Activated naive CD4-positive, alpha-beta T cell treated with anti-CD3 and anti-CD28 coated beads, Interleukin-2, amount 50 U/mL, for 72 hours (primary cell): ENCODE measurements at places on chromosomes 1 and 21. TPM values are rescaled to one million over a fixed set of nuclear protein-coding genes. Genes with fewer than 3 reads are reported as not detected.
A peak's percentile ranks its signal among the peaks of the same experiment; 100 is the strongest.

Gene SAMSN1
- 89.4 TPM for total RNA-seq

Gene KCNN3
- 0.32 TPM for total RNA-seq

Gene CSF3R
- 1.5 TPM for total RNA-seq

Gene LRRC8C
- total RNA-seq, result 27.0 TPM

Gene RNF186
- not detected for total RNA-seq

Gene KIF17
- total RNA-seq, result 1.0 TPM

Gene CD84
- total RNA-seq, result 37.0 TPM

Gene CNIH3
- total RNA-seq, result 1.8 TPM

Gene NCF2
- total RNA-seq, result 4.3 TPM

Gene SMIM1
- total RNA-seq, result 2.7 TPM

Gene FAM89A
- total RNA-seq, result 17.4 TPM

Gene PLEKHA6
- 2.6 TPM for total RNA-seq

GRCh38 chr1:54861070-54861761, 25.8 kb downstream of the DHCR24 start:
- DNase-seq, result no peak

GRCh38 chr1:203290261-203291089, 14.8 kb upstream of the BTG2 start:
- DNase-seq, result peak; percentile 94

DNA sequence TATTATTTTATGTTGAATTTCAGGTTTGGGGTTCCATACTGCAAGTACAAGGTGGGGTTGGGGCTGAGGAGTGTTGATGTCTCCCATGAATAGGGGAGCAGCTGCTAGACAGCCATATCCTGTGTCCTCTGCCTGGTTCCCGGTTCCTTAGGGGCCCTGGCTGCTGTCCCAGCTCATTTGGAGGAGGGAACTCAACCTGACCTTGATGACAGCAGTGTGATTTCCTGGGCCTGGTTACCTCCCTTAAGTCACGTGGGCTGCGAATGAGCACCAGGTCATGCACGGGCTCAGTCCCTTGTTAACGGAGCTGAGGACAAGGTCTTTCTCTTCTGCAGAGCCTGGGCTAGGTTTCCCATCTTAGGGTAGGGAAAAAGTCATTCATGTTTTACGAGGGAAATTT, 85.1 kb downstream of the MTR start:
- DNase-seq, result no peak

DNA sequence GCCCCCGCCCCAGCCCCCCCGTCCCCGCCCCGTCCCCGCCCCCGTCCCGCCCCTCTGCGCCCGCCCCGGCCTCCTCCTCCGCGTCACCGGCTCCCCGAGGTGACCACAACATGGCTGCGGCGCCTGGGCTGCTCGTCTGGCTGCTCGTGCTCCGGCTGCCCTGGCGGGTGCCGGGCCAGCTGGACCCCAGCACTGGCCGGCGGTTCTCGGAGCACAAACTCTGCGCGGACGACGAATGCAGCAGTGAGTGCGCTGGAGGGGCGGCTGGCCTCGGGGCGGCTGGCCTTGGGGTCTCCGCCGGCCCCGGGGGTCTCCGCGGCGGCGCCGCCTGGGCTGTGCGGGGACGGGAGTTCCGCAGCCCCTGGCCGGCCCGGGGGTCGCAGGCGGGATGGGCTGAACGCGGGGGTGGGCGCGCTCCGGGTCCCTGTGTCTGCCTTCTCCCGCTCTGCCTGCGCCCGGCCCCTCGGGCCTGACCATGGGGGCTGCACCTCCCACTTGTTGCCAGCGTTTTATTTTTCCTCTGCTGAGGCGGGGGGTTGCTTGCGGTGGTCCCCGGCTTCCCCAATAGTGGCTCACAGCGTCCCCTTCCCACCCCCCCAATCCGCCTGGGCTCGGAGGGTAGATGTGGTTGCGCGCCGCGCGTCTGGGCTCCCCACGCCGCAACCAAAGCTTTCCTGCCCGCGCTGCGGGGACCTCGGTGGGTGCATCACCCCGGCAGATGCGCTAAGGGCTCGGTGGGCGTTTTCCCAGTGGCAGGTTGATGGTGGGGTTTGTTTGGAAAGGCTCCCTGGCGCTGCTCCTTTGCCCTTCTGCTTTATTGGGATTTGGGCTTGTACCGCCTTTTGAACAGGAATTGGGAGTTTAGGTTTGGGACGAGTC, at the start of gene MIA3:
MIA3 (plus strand) TSS at position 97 of the 879 bp plus-strand sequence; CDS start at position 111, 14 bp downstream.
- peak; percentile 78 for DNase-seq

DNA sequence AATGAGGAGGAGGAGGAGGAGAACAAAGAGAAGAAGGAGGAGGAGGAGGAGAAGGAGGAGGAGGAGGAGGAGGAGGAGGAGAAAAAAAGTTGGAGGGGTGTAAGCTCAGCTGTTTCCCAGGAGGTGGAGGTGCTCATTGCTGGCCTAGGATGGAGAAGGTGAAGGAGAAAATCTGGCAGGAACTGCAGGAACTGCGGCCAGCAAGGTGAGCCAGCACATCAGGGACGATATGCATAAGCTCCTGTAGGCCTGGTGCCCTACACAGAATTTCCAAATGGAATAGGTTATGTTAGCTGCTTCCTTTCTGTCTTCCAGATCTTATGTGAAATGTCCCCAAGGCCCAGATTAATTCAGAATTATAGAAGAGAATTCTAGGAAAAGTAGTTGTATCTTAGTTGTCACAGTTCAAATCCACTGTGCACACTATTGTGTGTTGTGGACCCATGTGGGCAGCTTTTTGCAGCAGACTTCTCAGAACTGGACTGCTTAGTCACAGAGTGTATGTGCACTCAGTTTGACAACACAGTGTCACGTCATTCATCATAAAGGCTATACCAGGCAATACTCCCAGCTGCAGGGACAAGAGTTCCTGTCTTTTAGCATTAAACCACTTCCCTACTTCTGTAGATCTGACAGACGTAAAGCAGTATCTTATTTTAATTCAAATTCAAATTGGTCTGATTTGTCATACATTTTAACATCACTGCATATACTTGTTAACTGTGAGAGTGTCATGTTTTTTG, 303.7 kb downstream of the HLX start:
- no peak for DNase-seq

GRCh38 chr1:6185635-6186382, 5.7 kb upstream of the CHD5 start:
- DNase-seq, result no peak

DNA sequence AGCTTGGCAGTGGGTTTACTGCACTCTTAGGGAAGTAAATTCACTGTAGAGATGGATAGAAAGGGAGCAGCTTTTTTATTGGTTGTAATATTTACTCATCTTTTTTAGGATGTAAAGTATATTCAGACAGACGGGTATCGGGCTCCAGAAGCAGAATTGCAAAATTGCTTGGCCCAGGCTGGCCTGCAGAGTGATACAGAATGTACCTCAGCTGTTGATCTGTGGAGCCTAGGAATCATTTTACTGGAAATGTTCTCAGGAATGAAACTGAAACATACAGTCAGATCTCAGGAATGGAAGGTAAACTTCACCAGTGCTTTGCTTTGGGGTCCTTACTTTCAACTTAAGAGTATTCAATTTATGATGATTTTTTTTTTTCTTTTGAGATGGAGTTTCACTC, 3.2 kb downstream of the UHMK1 start:
- DNase-seq, result no peak

DNA sequence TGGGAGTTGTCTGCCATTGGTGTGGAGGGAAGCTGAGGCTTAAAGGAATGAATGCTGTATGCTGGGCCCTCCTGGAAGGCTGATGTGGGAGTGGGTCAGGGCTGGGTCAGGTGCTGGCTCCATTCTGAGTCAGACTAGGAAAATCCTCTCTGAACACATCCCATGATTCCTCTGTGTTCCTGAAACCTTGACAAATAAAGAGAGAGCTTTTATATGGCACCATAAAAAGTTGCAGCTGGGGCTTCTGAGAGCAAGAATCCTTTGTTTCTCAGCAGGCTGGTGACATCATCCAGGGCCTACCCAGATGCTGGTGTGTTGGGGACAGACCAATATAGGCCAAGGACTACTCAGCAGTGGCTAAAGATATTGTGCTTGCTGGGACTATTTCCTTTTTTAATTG, 27.8 kb upstream of the NFASC start:
- DNase-seq, result no peak

DNA sequence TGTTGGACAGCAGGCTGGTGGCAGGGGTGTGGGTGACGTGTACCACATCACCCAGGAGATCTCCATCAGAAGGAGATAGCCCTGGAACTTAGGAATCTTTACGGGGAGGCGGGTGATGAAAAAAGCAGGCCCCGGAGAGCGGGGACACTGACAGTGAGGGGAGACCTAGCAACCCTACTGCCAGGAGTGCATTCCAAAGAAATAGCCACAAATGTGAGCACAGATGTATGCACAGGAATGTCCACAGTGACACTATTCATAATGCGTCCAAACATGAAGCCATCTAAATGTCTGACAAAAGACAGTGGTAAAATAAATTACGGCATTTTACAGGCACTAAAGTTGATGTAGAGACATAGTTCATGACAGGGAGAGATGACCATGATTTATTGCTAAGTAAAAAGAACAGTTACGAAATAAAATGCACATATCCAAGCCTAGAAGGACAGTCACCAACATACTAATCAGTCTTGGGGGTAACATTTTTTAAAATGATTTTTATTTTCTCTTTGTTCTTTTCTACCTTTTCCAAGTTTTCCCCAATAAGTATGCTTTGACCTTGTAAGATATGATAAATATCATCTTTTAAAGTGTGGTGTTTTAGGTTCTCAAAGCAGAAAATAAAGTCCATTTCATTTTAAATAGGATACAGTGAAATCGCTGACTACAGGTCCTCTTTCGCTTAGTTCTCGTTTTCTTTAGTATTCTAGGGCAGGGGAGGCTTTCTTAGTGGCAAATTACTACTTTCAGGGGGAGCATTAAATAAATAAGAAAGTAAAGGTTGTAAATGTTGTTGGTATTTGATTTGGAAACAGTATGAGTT, 21.3 kb downstream of the CD247 start:
- DNase-seq, result no peak

- no peak for DNase-seq
Observed at GRCh38 chr1:51519865-51520699, 1.0 kb upstream of the EPS15 start.

- no peak for DNase-seq
Observed at GRCh38 chr1:93585059-93585966, 96.3 kb downstream of the BCAR3 start.

DNA sequence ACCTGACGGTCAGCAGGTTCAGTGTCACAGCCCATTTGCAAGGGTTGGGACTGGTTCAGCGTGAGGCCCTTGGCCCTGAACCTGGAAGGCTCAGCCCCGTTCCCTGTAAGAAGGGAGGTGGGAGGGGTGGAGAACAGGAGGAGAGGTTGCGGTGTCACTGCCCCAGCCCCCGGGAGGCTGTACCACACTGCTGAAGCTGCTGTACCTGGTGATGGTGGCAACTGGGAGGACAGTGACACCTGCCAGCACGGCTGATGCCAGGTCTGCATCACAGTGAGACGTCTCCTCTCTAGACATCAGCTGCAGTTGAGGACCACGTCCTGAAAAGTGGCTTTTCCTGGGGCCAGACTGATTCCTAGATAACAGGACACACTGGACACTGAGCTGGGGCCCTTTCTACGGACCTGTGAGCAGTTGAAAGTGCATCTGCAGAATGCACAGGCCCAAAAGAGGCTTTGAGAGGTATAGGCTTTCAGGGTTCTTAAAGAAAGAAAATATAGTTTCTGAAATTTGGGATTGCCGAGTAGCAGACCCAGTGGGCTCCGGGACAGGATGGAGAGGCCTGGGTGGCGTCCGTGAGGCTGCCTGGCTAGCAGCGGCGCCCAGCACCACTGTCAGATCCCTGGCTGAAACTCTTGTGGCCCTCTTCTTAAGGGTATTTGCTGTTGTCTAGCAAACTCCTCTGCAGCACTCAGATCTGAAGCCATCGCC, 47.7 kb downstream of the COQ8A start:
- DNase-seq, result no peak

GRCh38 chr1:159040893-159041724, 31.4 kb downstream of the IFI16 start:
- DNase-seq, result no peak

DNA sequence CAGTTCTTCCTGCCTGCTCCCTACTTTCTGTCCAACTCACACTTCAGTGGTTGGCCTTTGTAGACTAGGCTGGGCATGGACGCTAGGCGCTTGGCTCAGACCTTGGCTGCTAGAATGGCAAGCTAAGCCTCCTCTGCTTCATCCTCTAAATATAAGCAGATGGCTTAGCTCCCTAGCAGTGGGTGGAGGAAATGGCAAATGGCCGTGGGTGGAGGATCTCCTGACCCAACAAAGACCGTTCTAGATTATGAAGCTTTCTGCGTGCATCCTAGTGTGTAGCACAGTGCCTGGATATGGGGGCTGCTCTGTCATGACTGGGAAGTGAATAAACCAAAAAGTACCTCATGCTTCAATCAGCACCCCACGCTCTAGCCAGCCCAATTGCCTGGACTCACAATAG, 10.4 kb upstream of the ETV3L start:
- no peak for DNase-seq

GRCh38 chr21:32298148-32298559, 501 bp upstream of the MRAP start:
- DNase-seq, result no peak

GRCh38 chr1:15542388-15543250, 16.0 kb downstream of the DNAJC16 start:
- no peak for DNase-seq

DNA sequence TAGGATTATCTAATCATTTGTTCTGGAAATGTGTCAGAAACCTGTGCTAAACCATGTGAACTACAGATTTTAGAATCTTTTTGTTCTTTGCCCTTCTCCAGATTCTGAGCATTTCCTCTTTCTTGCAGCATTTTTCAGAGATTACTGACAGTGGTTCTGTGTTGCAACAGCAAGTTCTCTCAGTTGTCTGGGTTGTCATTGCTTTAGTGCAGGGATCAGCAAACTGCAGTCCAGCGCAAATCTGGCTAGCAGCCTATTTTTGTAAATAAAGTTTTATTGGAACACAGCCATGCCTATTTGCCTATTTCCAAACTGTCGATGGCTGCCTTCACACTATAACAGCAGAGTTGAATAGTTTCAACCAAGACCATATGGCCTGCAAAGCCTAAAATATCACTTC, 66.3 kb upstream of the LRRC8D start:
- DNase-seq, result no peak

GRCh38 chr1:221926441-221926840, 184.6 kb upstream of the DUSP10 start:
- no peak for DNase-seq

- no peak for DNase-seq
Observed at GRCh38 chr1:66401244-66401643, 132.7 kb upstream of the SGIP1 start.

- no peak for DNase-seq
Observed at GRCh38 chr1:230278871-230279582, 147.1 kb downstream of the PGBD5 start.
